ENCODE measurements at places on chromosomes 7 and 10. TPM values are rescaled to one million over a fixed set of nuclear protein-coding genes. Genes with fewer than 3 reads are reported as not detected.
A peak's percentile ranks its signal among the peaks of the same experiment; 100 is the strongest.

DNA sequence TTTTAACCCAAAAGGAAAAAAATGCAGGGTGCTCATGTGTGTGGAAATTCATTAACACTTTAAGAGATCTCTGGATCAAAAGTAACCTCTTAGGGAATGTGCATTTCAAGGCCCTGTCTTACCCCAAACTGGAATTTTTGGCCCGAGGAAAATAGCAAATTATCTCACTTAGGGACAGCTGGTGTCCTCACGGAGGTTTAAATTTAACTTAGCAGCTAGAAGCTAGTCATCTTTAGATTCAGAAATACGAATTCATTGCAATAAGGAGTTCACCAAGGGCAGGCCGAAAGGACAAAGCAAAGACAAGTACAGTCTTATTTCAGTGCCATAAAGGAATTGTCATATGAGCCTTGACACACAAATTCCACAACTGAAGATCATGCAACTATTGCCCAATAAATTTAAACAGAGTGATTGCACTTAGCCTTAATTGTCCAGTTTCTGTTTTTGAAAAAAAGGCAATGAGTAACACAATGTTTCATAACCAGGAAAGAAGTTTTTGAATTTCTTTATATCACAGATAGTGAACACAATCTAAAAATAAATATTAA, 22.4 kb upstream of the SEMA3C start:
- DNase-seq: no peak
- H3K36me3 ChIP-seq: no peaks in the 10 kb centered on the region
- peaks cover 25% of the 10 kb centered on the region for H3K4me1 ChIP-seq
- no peak overlapping the region for H3K4me3 ChIP-seq
- H3K27ac ChIP-seq: peak overlapping the region; percentile 72

DNA sequence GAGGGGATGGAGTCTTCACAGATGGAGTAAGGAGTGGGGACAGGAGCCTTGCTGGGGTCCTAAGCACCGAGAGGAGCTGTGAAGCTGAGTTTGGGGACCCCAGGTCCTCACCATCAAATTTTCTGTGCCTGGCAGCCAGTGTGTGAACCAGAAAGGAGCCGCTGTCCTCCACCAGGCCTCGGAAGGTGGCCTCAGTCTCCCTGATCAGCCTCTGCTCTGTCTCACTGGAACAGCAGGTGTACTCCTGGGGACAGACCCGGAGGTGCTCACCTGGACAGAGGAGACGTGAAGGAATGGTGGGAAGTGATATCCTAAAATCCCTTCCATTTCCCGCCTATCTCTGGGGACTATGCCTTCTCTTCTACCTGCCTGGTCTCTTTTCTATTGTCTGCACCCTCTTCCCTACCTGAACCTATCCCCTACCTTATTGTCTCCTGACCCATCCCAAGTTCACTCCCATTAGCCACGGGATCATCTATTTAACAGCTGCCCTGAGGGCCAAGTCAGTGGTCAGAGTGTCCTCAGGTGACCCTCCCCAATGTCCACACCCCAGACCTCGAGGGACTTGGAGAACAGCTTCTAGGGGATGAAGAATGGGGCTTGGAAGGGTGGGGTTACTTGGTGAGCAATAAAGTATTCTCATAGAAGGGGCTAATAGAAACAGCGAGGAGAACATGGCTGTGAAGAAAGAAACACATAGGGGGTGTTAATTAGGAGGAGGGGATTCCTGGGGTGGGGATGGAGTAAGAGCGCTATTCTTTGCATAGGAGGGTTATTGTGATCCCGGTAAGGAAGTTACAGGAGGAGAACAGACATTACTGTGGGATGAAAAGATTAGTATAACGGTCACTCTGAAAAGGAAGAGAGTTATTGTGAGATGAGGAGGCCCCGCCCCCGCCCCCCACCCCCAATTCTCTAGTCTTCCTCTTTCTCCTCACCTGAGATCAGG, 811 bp downstream of the GPC2 start:
- DNase-seq: peak; percentile 34
- peaks cover 22% of the 10 kb centered on the region for H3K27me3 ChIP-seq
- H3K4me1 ChIP-seq: peaks cover 9% of the 10 kb centered on the region
- H3K4me3 ChIP-seq: peak overlapping the region; percentile 57
- no peaks in the 10 kb centered on the region for H3K36me3 ChIP-seq

- H3K27me3 ChIP-seq: no peaks in the 10 kb centered on the region
- peaks cover 15% of the 10 kb centered on the region for H3K4me1 ChIP-seq
- H3K36me3 ChIP-seq: peaks cover 17% of the 10 kb centered on the region
- DNase-seq: no peak
- no peak overlapping the region for H3K27ac ChIP-seq
Measured at GRCh38 chr7:92061154-92061553, 73.1 kb downstream of the CYP51A1 start.

Gene KAT6B
- total RNA-seq: 45.4 TPM

Gene SUPV3L1
- 21.0 TPM for total RNA-seq

Gene CYP3A4
- not detected for total RNA-seq

Gene OGDHL
- total RNA-seq: 0.69 TPM

DNA sequence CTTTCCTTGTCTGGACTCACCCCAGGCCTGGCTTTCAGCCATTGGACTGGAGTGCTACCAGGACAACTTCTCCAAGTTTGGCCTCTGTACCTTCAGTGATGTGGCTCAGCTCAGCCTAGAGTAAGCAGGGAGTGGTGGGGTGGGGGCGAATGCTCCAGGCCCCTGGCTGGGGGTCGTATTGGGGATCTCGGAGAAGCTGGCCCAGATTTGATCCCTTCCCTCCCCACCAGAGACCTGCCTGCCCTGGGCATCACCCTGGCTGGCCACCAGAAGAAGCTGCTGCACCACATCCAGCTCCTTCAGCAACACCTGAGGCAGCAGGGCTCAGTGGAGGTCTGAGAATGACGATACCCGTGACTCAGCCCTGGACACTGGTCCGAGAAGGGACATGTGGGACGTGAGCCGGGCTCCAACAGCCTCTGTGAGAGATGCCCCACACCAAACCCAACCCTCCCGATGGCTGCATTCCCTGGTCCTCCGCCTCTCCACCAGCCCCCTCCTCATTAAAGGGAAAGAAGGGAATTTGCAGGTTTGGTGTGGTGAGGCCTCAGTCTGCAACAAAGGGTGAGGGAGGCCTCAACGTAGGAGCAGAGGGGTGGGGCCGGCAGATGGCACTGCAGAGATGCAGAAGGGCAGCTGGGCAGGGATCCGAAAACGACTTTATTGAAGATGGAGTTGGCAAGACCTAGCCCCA, 14.8 kb downstream of the TRPV6 start:
- no peak overlapping the region for H3K27ac ChIP-seq
- no peaks in the 10 kb centered on the region for H3K27me3 ChIP-seq
- no peak for DNase-seq
- H3K4me3 ChIP-seq: no peak overlapping the region
- H3K4me1 ChIP-seq: no peaks in the 10 kb centered on the region

GRCh38 chr7:131932271-131932670, 375.8 kb upstream of the PODXL start:
- no peaks in the 10 kb centered on the region for H3K36me3 ChIP-seq
- peaks cover 3% of the 10 kb centered on the region for H3K27me3 ChIP-seq
- no peak for DNase-seq

DNA sequence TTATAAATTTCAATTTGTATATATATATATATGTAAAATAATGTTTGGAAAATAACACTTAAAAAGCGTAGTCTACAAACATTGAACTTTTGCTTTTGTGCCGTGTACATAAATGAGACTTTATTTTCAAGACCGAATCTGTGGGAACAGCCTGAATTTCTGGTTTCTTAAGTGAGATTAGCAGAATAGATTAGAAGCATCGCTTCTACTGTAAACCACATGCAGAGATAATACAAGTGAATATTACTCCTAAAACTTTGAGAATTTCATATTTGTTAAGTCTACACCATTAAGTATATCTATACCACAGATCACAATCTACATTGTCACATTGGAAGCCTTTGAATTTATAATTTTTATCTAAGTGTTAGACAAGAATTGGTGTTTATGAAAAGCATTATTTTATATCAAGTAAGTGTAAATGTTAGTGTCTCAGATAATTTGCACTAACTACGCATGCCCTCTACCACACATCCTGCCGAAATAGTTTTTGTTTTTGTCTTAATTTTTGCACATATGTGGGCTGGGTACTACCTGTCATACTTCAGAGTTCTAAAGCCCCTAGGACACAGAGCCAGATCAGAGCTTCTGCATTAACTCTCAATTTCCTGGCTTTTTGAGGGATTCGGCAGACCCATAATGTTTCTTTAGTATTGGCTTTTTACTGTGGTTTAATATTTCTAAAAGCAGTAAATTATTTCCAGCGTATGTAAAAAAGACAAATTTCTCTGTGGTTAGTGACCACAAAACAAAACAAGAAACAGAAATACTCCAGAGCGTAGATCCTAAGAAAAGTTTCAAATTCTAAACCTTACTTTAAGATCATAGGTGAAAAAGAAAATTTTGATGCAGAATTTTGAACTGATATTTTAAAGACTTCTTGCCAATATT, 20.0 kb downstream of the TWIST1 start:
- no peak overlapping the region for H3K4me3 ChIP-seq
- no peaks in the 10 kb centered on the region for H3K4me1 ChIP-seq
- DNase-seq: no peak
- H3K36me3 ChIP-seq: no peaks in the 10 kb centered on the region
- no peak overlapping the region for H3K27ac ChIP-seq

DNA sequence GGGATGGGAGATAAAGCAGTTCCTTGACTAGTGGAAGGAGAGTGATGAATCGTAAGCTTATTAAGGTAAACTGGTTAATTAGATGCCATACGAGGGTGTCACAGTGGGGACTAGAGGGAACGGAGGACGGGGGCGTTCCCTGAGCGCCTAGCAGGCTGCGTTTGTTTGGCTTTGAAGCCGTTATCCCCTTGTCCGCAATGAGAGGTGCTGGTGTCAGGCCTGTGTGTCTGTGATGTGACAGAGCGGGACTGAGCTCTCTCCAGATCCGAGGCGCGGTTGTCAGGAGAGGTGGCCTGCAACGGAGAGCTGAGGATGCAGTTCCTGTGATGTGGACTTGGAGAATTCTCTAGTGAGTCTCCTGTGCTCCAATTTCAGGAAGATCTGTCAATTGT, 60.0 kb upstream of the PRPS1L1 start:
- no peak overlapping the region for H3K27ac ChIP-seq
- H3K4me3 ChIP-seq: peak overlapping the region; percentile 57
- peaks cover 7% of the 10 kb centered on the region for H3K27me3 ChIP-seq
- peaks cover 11% of the 10 kb centered on the region for H3K4me1 ChIP-seq
- H3K36me3 ChIP-seq: no peaks in the 10 kb centered on the region

- DNase-seq: no peak
- peaks cover 23% of the 10 kb centered on the region for H3K4me1 ChIP-seq
- peaks cover 26% of the 10 kb centered on the region for H3K27me3 ChIP-seq
- H3K27ac ChIP-seq: peak overlapping the region; percentile 47
- no peaks in the 10 kb centered on the region for H3K36me3 ChIP-seq
Measured at GRCh38 chr7:28408105-28408959, 4.0 kb upstream of the CREB5 start.

DNA sequence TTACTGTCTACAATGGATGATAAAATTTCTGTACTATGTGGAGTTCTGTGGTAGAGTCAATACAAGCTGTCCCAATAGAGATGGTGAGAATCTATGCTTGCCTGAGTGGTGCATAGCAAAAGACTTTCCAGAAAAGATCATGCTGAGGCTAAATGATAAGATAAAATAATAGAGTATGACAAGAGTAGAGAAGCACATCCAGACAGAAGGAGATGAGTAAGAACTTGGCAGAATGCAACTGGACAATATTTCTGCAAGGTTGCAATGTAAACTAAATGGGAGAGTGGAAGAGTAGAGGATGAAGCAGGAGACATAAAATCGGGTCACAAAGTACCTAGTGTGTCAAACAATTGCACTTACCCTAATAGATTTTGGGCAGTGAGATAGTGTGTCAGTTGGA, 347.6 kb downstream of the MDFIC start:
- no peak for DNase-seq
- H3K27ac ChIP-seq: no peak overlapping the region
- no peaks in the 10 kb centered on the region for H3K4me1 ChIP-seq
- no peak overlapping the region for H3K4me3 ChIP-seq
- H3K36me3 ChIP-seq: no peaks in the 10 kb centered on the region
- no peaks in the 10 kb centered on the region for H3K27me3 ChIP-seq

Gene RPEL1
- not detected for total RNA-seq

Gene PDE6C
- total RNA-seq: not detected

DNA sequence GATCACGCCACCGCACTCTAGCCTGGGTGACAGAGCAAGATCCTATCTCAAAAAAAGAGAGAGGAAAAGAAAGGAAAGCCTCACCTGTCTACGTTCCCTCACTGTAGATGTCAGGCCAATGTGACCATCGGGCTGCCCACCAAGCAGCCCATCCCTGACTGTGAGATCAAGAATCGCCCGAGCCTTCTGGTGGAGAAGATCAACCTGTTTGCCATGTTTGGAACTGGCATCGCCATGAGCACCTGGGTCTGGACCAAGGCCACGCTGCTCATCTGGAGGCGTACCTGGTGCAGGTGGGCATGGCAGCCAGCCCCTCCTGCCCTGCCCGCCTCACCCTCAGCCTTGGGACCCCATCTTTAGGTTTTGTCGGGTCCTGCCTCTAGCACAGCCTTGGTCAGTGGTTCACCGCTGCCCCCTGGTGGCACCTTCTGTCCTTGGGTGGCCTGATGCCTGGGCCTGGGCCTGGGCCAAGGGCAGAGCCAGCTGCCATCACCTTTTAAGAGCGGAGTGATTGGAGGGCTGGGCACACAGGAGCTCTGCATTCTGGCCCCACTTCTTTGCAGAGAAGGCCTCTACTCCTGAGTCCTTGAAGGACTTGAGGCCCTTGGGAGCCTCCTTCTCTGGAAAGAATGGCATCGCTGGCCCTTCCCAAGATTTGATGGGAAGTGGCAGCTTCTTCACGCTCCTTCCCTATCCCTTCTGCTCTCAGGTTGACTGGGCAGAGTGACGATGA, 14.4 kb upstream of the AHCYL2 start:
- no peak overlapping the region for H3K27ac ChIP-seq
- peak; percentile 88 for DNase-seq
- H3K4me1 ChIP-seq: no peaks in the 10 kb centered on the region
- no peak overlapping the region for H3K4me3 ChIP-seq
- H3K36me3 ChIP-seq: no peaks in the 10 kb centered on the region

DNA sequence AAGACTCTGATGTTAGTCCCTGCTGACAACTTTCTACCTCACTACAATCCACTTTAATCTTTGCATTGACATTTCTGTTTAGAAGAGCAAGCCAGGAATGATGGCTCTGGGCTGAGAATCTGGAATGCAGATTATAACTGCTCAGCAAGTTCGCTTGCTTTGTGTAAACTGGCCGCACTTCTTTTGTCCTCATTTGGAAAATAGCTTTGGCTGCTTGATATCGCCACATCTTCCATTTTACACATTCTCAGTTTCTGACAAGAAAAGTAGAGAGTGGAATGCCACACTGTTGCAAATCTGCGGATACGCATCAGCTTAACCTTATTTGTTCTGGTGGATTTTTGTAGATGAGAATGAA, 429.8 kb downstream of the KCNMA1 start:
- DNase-seq: no peak
- no peak overlapping the region for H3K27ac ChIP-seq
- H3K27me3 ChIP-seq: peaks cover 17% of the 10 kb centered on the region
- H3K36me3 ChIP-seq: no peaks in the 10 kb centered on the region
- no peak overlapping the region for H3K4me3 ChIP-seq
